Karpas-422 (cell line): ENCODE measurements at places on chromosomes 6 and 20.

DNA sequence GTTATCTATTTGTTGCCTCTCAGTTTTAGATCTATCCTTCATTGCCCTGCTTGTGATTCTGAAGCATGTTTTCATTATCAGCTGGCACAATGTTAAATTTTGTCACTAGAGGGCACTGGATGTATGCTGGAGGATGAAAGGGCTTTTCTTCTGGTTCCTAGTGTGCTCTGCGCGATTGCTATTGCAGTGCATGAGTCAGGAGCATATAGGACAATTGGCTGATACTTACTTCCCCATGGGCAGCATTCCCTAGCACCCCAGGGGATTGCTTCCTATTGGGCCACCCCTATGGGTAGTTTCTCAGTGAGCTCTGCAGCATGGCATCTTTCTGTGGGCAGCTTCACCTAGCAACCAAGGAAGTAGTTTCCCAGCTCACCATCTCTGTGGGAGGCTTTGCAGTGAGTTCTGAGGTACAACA, 280.3 kb upstream of the SYNCRIP start:
- H3K36me3 ChIP-seq, result no peaks in the 10 kb centered on the region
- H3K27ac ChIP-seq, result no peak overlapping the region
- peak; percentile 89 for DNase-seq
- no peak overlapping the region for H3K4me3 ChIP-seq
- no peaks in the 10 kb centered on the region for H3K27me3 ChIP-seq
- peaks cover 15% of the 10 kb centered on the region for H3K4me1 ChIP-seq

DNA sequence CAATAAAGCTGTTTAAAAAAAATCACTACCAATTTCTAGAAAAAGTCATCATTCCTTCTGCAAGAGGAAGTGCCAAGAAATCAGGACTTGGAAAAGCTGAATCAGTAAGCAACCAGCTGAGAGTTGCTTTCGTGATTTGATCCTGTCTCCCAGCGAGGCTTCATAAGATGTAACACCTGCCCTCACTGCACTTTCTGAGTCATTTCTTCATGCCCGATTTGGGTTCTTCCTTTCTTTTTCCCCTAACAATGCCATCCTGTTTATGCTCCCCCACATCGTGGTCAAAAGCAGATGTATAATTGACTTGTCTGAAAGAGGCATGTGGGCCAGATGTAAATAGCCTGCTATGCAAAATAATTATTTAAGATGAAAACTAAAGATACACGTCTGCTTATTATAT, 52.1 kb downstream of the RIPOR2 start:
- H3K4me1 ChIP-seq, result peaks cover 69% of the 10 kb centered on the region
- no peak overlapping the region for H3K4me3 ChIP-seq
- H3K36me3 ChIP-seq, result peaks cover 40% of the 10 kb centered on the region
- no peak for DNase-seq

DNA sequence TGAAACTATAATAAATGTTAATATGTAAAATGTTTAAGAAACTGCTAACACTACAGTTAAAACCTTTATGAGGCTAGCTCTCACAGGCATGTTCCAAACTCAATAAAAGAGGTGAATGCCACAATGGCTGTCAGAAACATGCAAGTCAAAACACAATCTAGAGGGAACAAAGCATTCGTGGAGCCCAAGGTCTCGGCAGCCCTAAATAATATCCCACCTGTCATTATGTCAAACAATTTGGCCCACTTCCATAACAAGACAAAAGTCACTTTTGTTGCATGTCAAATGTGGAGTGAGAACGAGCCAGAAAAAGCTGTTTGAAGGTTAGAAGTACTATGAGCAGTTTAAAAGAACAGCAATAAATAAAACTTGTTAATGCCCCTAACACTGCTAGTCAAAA, 181.9 kb downstream of the GMDS start:
- H3K36me3 ChIP-seq, result no peaks in the 10 kb centered on the region
- no peak overlapping the region for H3K27ac ChIP-seq
- H3K27me3 ChIP-seq, result no peaks in the 10 kb centered on the region
- DNase-seq, result no peak
- H3K4me1 ChIP-seq, result no peaks in the 10 kb centered on the region
- H3K4me3 ChIP-seq, result no peak overlapping the region

GRCh38 chr20:21322921-21323331, 19.8 kb downstream of the XRN2 start:
- H3K27ac ChIP-seq, result no peak overlapping the region
- H3K4me1 ChIP-seq, result peaks cover 32% of the 10 kb centered on the region
- no peak overlapping the region for H3K4me3 ChIP-seq
- DNase-seq, result no peak

DNA sequence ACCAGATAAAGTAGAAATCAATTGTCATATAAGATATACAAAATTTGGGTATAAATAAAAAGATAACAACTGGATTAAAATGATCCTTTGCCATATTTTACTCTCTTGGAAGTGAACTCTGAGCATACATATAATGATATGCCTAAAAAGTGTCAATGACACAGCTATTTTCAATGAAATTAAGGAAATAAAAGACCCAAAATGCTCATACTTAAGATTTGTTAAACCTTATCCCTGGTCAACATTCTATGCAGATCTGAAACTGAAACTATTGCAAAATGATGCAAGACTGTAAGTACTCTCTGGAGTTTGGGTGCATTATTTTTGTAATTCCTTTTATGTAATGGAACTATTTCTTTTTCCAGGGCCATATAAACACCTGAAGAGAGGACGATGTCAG, 119.0 kb upstream of the SGK1 start:
- H3K4me1 ChIP-seq, result no peaks in the 10 kb centered on the region
- no peak overlapping the region for H3K27ac ChIP-seq
- no peak overlapping the region for H3K4me3 ChIP-seq
- no peaks in the 10 kb centered on the region for H3K36me3 ChIP-seq
- no peaks in the 10 kb centered on the region for H3K27me3 ChIP-seq

DNA sequence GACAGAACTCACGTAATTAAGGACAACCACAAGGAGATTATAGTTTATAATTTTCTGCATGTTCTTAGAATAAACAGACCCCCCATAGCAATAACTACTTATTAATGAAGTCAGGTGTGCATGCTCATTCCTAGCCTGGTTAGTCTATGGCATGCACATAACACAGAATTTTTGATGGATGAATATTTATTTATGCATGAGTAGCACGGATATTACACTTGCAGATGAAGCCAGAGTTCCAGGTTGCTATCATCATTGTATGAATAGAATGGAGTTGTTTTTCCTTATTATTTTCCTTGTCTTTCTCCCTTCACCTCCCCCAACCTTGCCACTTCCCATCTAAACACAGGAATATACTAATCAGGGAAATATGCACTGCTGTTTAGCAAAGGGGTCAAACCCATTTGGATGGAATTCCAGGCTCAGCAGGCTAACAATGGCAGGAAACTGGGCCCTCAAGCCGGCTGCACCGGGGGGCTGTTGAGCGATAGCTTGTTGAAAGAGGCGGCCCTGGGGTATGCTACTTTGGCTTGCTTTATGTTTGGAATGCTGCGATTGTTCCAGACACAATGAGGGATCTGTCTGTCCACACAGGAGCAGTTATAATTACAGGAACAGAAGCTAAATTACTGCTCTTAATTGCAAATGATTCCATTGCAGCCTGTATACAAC, 112.6 kb downstream of the TMEM170B start:
- peaks cover 36% of the 10 kb centered on the region for H3K4me1 ChIP-seq
- no peaks in the 10 kb centered on the region for H3K36me3 ChIP-seq
- H3K4me3 ChIP-seq, result no peak overlapping the region
- H3K27me3 ChIP-seq, result no peaks in the 10 kb centered on the region
- no peak for DNase-seq

- peaks cover 45% of the 10 kb centered on the region for H3K4me1 ChIP-seq
- H3K36me3 ChIP-seq, result no peaks in the 10 kb centered on the region
- DNase-seq, result peak; percentile 60
- H3K27ac ChIP-seq, result peak overlapping the region; percentile 83
- peak overlapping the region; percentile 76 for H3K4me3 ChIP-seq
Observed at GRCh38 chr20:48921883-48922820, 641 bp downstream of the ARFGEF2 start.

DNA sequence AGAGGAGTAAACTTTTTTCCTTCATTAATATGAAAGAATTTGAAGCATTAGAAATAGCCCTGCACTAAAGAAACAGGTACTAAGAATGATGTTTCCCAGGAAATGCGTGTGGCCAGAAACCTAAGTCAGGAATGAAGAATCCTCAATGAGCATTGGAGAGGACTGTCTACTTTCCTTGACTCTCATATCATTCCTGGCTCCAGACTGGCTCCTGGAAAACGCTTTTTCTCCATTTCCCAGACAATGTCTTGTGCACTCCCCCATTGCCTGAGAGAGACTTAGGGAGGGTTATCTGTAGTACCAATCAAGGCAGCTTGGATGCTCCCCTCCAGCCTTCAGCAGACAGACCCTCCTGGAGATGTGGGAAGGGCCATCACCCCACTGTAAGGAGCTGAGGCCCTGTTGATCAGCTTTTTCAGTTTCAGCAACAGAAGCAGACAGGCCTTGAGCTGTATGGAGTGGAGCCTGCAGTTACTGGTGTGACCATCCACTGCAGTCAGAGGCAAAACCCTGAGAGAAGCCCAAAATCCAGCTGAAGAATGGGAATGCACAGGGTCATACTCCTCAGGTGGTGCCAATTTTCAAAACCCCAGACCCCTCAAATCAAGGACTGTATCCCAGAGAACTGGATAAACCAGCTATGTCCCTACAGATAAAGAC, 127.3 kb upstream of the NT5E start:
- H3K4me1 ChIP-seq, result no peaks in the 10 kb centered on the region
- no peak overlapping the region for H3K4me3 ChIP-seq
- no peaks in the 10 kb centered on the region for H3K36me3 ChIP-seq
- no peak for DNase-seq
- H3K27ac ChIP-seq, result no peak overlapping the region
- H3K27me3 ChIP-seq, result no peaks in the 10 kb centered on the region; the same call in 1 of the 2 replicates

DNA sequence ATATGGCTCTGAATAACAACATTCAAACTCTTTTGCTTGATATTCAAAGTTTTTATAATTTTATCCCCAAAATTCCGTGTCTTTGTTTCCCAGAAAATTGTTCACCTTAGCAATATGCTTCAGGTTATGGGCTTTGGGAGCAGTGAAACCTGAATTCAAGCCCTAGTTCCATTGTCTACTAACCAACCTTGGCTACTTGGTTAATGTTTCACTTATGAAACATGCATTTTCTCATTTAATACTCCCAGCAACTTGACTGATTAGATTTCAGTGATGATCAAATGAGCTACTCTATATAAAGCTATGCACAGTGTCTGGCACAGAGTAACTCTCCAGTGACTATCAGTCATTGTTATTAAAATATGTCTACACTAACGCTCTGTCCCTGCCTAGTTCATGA, 192.2 kb upstream of the TENT5A start:
- H3K27me3 ChIP-seq, result no peaks in the 10 kb centered on the region
- DNase-seq, result no peak
- H3K4me1 ChIP-seq, result no peaks in the 10 kb centered on the region
- no peak overlapping the region for H3K27ac ChIP-seq
- no peak overlapping the region for H3K4me3 ChIP-seq
- H3K36me3 ChIP-seq, result no peaks in the 10 kb centered on the region

GRCh38 chr20:48898896-48899530, 22.5 kb upstream of the ARFGEF2 start:
- no peaks in the 10 kb centered on the region for H3K36me3 ChIP-seq
- no peak overlapping the region for H3K4me3 ChIP-seq
- peaks cover 15% of the 10 kb centered on the region for H3K4me1 ChIP-seq
- no peak for DNase-seq

DNA sequence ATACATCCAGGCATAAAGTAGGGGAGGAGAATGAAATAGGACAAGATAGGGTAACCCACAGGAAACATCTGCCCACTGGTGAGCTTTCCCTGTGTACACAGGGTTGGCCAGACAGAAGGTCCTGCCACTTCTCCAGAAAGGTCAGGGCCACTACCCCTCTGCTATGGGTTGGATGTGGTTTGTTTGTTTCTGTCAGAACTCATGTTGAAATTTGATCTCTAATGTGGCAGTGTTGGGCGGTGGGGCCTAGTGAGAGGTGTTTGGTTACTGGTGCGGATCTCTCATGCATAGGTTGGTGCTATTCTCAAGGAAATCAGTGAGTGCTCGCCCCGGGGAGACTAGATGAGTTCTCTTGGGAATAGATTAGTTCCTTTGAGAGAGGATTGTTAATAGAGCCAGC, 15.6 kb upstream of the MAS1 start:
- H3K36me3 ChIP-seq, result no peaks in the 10 kb centered on the region
- no peaks in the 10 kb centered on the region; the same call in 1 of the 2 replicates for H3K27me3 ChIP-seq
- no peak overlapping the region for H3K27ac ChIP-seq
- peaks cover 15% of the 10 kb centered on the region for H3K4me1 ChIP-seq
- no peak overlapping the region for H3K4me3 ChIP-seq

DNA sequence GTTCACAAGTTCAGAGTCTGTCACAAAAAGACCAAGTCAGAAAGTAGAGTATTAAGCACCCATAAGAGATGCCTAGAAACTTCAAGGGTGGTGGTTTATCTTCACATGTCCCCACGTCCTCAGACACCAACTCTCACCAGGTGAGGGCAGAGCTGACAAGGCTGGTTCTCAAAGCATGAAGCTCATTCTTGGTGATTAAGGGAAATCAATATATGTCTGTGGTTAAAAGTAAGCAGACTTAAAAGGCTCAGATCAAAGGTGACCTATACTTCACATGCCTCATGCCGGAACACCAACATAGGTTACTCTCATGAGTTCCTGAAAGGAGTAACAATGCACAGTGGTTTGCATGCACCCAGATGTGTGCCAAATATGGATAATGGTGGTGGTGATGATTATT, 27.0 kb downstream of the IL17A start:
- peaks cover 10% of the 10 kb centered on the region for H3K4me1 ChIP-seq
- no peaks in the 10 kb centered on the region for H3K36me3 ChIP-seq
- DNase-seq, result no peak
- H3K27me3 ChIP-seq, result no peaks in the 10 kb centered on the region
- no peak overlapping the region for H3K27ac ChIP-seq
